ENCODE measurements at places on chromosomes 11 and 22. TPM values are rescaled to one million over a fixed set of nuclear protein-coding genes. Genes with fewer than 3 reads are reported as not detected.

DNA sequence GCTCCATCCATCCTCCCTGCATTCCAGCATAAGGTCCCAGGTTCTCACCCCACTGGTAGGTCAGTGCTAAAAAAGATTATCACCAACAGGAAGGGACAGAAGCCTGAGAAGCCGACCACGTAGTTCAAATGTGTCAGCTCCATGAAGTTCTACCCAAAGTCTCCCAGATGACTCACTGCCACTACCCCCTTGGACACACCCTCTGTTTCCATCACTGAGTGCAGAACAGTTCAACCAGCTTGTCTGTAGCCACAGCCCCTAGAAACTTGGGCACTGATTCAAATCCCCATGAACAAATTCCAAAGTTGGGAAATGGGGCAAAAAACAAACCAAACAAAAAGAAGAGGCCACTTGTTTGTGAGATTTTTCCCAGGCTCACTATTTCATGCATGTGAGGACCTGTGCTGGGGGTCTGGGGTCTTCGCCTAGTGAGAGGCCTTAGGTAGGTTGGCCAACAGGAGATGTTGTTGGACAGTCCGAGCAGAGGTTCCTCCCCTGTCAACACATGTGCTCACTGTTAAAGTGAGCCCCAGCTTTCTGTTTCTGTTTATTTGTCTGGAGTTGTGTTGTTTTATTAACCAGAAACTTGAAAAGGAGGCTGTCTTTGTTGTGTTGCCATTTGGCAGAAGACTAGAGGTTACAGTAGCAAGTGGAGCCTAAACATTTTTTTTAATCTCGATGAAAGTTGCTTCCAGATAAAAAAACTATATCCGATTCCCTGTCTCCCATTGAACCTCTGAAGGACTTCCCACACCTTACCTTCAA lies 24.2 kb upstream of the FLI1 start:
- DNase-seq: no peak

CABP4 gene
- 1.6 TPM for total RNA-seq

GRCh38 chr22:47055921-47056320 lies 293.5 kb downstream of the TBC1D22A start:
- no peak for DNase-seq

- DNase-seq: no peak
Observed at GRCh38 chr11:75174781-75175370, 24.0 kb downstream of the SLCO2B1 start.

DNA sequence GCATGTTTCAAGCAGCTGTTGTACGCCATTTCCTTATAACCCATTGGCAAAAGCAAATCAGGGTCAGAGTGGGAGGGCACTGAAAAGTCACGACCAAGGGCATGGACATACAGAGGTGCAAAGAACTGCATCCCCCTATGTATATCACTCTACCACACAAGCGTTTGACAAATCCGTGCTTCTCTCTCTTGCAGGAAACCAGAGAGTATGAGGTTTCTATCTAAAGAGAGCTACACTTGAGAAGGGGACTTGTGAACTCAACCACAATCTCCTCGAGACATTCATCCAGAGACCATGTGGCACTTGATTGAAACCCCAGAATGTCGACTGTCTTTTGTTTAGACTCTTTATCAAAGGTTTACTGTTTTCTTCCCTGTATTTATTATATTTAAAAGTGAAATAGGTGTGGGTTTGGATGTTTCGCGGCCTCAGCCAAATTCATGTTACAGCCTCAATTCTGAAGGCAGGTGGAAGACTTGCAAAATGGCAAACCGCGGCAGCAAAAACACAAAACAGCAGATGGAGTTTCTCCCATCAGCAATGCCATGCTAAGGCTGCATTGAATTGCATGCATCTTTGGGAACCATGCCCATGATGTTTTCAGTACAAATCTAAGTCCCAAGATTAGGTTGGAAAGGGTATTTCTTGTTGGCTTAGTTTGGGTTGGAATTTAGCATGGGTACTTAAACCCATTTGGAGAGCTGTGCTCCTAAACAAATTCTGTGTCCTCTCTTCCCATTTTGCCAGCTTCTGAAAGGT lies 48.8 kb upstream of the ASPHD2 start:
- DNase-seq: no peak

GRCh38 chr11:123055191-123055901 lies 6.6 kb downstream of the HSPA8 start:
- no peak for DNase-seq

BRSK2 gene
- 2.4 TPM for total RNA-seq

- no peak for DNase-seq
Observed at GRCh38 chr11:128765571-128766549, 72.0 kb downstream of the FLI1 start.

NAT10 gene
- 38.6 TPM for total RNA-seq

DNA sequence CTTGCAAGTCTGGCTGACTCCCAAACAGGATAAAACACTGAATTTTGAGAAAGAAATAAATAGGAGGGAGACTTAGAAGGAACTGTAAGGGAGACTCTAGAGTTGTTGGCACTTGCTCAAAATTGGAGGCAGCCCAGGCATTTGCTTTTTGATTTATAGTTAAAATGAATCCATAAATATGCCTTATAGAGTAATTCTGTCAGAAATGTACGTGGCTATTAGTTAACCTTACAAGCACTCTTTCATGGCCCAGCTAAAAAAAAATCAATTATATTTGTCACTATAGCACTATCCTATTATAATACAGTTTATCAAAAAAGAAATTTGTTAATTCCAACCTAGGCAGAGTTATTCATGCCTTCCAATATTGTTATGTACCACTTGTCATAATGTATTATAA lies 1000.0 kb upstream of the CHORDC1 start:
- no peak for DNase-seq

SPINDOC gene
- 22.5 TPM for total RNA-seq

MS4A4A gene
- not detected for total RNA-seq

DNA sequence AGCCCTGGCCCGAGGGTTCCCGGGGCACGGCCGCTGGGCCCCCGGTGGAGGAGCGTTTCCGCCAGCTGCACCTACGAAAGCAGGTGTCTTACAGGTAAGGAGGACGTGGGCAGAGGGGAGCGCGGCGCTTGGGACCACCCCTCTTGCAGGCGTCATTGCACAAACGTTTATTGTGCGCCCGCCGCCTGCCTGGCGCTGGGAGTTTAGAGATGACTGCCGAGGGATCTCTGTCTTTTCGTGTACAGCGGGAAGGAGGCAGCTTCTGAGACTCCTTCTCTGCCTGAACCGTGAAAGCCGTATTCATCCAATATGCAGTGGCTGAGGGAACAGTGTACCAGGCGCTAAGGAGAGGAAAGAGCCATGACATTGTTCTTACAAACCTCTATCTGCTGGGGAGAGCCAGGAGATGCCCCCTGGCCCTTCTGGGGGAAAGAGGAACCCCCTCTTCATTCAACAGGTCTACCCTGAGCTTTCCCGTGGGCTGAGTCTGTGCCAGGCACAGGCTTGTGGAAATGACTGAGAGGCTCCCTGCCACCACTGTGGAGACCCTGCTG lies 13.8 kb upstream of the DGKZ start:
- DNase-seq: no peak

SCUBE2 gene
- total RNA-seq: not detected

LGR4 gene
- 58.4 TPM for total RNA-seq

DNA sequence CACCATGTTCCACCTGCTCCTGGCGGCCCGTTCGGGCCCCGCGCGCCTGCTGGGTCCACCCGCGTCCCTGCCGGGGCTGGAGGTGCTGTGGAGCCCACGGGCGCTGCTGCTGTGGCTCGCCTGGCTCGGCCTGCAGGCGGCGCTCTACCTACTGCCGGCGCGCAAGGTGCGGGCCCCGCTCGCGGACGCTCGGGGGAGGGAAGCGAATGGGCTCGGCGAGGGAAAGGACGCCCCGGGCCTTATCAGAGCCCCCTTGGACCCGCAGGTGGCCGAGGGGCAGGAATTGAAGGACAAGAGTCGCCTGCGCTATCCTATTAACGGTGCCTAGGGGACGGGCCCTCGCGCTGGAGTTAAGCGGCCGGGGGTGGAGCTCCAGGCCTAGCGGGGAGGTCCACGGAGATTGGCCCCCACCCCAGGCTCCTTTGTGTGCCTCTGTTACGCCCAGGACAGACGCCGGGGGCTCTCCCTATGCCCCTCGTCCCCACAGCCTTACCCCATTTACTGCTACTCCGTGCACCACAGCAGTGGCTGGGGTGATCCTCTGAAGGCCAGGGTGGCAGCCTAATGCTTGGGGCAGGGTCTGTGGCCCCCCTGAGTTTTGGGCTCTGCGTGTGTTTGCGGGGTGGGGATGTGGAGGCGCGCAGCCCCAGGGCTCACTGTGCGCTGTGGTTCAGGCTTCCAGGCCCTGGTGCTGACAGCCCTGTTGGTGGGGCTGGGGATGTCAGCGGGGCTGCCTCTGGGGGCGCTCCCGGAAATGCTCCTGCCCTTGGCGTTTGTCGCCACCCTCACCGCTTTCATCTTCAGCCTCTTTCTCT lies 1.1 kb downstream of the TM7SF2 start:
- DNase-seq: no peak

IZUMO1R gene
- total RNA-seq: not detected

ZBTB3 gene
- 14.9 TPM for total RNA-seq

MS4A6E gene
- total RNA-seq: not detected

DNA sequence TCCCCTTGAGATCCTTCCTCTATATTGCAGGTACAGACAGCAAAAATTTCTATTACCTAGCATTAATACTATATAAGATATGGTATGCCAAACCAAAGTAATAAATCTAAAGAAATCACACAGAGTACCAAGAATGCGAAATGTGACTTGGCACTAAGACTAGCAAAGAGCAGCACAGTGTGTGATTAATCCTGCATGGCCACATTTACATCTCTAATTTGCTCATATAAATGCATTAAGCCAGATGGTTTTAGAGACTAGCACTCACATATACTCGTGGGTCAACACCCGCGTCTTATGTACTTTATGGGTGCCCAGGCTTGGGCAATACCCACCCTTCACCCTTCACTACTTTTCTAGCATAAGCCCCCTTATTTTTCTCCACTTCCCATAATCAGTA lies 213.2 kb downstream of the TTC28 start:
- no peak for DNase-seq

POLR2L gene
- total RNA-seq: 103 TPM

GRCh38 chr22:43955883-43956782 lies 891 bp downstream of the SAMM50 start:
- peak; percentile 25 for DNase-seq

GRCh38 chr22:17243524-17243923 lies 24.3 kb upstream of the ADA2 start:
- peak; percentile 56 for DNase-seq

CCND1 gene
- 137 TPM for total RNA-seq

OSBP2 gene
- total RNA-seq: 1.1 TPM

DNA sequence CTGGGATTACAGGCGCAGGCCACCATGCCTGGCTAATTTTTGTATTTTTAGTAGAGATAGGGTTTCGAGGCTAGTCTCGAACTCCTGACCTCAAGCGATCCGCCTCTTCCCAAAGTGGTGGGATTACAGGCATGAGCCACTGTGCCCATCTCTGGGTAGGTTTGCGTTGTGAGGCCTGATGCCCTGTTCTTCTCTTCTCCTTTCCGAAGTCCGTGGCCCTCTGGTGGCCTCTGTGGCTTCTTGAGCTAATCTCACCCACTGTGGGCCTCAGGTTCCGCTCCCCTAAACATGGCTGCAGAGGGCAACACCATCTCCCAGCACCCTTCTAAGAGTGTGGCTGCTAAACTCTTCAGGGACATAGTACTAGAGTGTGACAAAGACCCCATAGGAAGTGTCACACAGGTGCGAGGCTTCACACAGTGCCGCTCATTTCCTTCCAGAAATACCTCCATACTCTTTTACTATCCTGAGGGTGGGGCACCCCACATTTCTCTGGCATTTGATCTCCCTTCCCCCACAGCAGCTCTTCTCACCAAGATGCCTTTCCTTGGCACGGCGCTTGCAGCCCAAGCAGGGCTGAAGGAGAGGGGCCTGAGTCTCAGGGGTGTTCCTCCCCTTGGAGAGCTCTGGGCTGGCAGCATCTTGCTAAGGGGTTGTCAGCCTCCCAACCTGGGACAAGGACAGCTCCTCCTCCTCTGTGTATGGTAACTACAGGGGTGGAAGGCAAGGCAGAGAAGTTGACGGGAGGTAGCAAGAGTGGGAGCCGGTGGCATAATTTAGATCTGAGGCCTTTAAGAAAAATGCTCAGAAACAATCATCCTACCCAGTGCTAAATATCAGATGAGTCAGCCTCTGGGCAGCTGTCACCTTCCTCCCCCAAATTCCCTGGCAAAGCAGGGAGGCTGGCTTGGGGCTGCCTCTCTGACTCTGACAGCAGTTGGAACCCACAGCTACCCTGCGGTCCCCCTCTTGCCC lies 6.1 kb downstream of the THY1 start:
- DNase-seq: no peak

DNA sequence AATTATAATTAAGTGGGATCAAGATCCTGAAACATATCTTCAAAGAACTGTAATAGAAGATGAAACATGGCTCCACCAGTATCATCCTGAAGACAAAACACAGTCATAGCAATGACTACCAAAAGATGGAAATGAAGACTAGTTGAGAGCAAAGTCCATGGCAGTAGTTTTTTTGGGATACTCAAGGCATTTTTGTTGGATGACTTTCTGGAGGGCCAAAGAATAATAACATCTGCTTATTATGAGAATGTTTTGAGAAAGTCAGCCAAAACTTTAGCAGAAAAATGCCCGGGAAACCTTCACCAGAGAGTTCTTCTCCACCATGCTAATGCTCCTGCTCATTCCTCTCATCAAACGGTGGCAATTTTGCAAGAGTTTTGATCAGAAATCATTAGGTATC lies 809.4 kb upstream of the RAG2 start:
- no peak for DNase-seq

MMP8 gene
- not detected for total RNA-seq
